ENCODE measurements at places on chromosomes 7 and 10.

DNA sequence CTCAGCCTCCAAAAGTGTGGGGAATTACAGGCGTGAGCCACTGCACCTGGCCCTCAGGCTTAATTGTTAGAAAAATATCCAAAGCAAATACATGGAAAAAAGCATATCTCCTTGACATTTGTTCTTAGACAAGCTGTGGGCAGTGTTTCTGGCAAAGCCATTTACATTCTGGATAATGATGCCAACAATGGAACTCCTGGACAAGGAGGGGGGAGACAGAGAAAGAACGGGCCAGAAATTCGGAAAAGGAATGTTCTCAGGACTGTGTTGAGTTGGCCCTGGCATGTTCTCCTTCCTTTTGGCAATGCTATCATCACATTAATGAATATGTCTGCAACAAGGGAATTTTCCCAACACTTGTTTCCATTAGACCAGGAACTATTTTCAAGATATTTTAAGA lies 88.7 kb downstream of the UBE2H start:
- DNase-seq: no peak

DNA sequence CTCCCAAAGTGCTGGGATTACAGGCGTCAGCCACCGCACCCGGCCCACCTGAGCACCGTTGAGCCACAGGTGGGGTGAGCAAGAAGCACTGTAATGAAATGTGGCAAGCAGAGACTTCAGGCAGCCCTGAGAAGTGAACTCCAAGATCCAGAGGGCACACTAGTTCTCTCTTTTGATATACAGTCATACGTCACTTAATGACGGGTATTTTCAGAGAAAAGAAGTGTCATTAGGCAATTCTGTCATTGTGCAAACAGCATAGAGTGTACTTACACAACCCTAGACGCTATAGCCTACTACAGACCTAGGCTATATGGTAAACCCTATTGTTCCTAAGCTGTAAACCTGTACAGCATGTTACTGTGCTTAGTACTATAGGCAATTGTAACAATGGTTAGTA lies 7.9 kb downstream of the PANK1 start:
- no peak for DNase-seq

DNA sequence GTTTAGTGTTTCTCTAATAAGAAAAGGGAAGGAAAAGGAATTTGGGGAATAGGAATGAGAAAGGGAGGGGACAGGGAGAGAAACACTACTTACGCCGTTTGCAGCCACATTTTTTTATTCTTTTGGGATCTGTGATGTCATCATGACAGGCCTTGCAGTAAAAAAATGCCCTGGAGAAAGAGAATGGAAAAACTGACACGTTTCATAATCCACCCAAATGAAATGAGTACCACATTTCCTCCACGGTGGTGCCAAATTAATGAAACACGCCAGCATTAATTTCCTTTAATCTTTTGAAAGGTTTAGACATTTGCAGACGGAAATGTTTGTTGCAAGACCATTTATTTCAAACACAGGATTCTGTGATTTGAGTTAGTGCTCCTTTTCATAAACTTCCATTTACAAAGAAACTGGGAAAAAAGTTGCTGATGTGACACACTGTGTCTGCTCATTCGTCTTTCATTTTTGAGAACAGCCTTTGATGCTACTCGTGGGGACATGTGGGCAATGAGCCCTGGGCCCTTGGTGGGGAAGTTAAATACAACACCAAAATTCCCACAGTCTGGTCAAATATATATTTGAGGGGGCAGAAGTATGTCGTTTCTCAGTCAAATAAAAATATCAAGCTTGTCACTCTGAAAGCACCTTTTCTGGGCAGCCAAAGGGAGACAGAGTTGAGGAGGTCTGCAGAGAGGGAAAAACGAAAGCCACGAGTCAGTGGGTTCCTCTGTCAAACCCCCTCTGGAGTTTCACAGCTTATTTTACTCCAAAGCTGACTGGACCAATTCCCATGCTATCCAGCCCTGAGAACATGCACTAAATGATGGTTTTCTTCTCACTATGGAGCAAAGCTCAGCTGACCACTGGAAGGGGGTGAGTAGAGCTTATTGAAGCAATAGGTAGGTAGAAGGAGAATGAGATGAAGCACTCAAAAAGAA lies 625.5 kb downstream of the KCNMA1 start:
- DNase-seq: no peak

DNA sequence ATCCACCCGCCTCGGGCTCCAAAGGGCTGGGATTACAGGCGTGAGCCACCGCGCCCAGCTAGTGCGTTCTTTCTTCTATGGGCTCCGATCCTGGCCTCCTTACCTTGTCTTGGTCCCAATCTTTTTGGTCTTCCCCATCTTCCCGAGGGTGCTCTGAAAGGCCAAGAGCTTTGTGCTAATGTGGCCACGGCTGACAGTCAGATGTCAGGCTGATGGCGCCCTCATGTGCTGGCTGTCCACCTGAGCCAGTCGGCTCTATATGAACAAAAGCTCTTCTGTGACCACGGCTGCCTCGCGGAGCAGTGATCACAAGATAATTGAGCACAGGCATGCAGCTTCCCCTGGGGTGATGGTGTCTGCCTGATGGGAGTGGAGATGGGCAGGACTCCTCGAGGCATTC lies 11.0 kb upstream of the AHCYL2 start:
- no peak for DNase-seq

DNA sequence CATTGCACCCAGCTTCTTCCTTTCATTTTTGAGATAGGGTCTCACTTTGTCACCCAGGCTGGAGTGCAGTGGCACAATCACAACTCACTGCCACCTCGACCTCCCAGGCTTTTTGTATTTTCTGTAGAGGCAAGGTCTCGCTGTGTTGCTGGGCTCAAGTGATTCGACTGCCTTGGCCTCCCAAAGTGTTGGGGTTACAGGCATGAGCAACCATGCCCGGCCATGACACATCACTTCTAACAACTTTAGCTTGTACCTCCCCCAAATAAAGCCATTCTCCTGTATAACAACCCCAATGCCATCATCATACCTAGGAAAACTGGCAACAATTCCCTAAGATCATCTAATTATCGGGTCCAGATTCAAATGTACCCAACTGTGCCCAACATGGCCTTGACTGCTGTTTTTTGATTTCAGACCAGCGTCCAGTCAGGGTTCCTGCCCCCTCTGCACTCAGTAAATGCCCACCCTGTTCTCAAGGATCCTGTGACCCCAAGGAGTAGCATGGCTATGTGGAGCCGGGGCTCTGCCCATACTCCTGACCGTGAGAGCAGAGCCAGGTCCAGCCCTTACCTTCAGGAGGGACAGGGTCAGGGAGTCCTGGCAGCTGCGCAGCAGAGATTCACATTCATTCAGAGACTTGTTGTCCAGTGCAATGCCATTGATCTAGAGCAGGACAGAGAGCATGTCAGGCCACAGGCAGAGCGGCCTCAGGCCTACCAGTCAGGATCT lies 102.6 kb downstream of the DLG5 start:
- DNase-seq: no peak

DNA sequence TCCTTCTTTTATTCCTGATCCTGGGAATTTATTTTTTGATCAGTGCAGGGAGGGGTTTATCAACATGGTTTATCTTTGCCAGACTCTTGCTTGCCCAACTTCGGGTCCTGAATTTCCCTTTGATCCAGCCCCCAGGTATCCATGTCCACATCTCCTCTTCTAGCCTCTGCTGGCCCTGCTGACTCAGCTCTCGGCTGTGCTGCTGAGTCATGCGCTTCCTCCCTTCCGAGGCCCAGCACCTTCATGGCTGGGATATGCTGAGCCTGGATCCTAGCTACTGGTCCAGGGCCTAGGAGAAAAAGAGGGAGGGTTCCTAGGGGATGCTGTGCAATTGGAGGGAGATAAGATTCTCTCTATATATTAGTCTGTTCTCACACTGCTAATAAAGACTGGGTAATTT lies 380.7 kb upstream of the SHH start:
- DNase-seq: no peak

All from activated CD4-positive, CD25-positive, alpha-beta regulatory T cell (primary cell).